Left colon (tissue), 2 donors: ENCODE measurements at places on chromosomes 6 and 20.

GRCh38 chr6:8736156-8736895 is 301.0 kb upstream of the SLC35B3 start:
- DNase-seq: no peak

GRCh38 chr6:57069920-57070331 is 20.1 kb upstream of the ZNF451 start:
- DNase-seq: no peak

DNA sequence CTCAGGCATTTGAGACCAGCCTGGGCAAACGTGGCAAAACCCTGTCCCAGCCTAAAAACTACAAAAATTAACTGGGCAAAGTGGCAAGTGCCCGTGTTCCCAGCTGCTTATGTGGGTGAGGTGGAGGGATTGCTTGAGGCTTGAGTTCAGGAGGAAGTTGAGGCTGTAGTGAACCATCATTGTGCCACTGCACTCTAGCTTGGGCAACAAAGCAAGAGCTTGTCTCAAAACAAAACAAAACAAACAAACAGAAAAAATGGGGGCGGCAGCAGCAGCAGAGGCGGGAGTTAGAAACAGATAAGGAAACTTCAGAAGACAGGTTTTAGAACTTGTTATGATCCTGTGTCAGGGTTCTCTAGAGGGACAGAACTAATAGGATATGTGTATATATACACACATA is 49.0 kb downstream of the SCAF8 start:
- DNase-seq: no peak

DNA sequence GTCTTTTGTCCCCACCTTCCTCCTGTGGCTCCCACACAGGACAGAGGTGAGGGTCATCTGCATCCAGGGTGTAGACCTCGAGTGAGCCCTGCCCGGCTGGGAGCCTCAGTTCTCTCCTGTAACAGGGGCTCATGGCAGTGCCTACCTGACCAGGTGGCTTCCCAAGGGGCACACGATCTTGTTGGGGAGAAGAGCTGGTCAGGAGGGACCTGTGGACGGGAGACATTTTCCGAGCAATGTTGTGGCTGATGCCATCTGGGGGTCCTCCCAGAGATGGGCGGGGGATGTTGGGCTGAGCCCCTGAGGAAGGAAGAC is 51.9 kb downstream of the CEBPB start:
- DNase-seq: no peak

GRCh38 chr6:29710281-29710941 is 12.8 kb upstream of the HLA-F start:
- no peak for DNase-seq

DNA sequence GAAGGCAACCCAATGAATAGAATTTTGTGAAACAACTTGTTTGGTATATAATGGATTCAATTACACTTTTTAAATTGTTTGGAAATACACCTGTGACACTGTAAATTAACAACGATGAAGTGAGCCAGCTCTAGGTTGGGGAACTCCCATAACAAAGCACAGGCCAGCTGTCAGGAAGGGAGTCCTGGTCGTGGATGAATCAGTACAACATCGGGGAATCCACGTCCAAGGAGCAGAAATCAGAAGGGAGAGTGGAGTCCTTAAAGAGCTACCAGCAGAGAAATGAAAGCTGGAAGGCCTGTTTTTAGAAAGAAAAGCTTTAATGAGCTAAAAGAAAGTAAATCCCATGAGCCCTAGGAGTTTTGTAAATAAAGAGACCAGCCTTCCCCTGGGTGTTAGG is 223.1 kb upstream of the SLC35B3 start:
- no peak for DNase-seq

DNA sequence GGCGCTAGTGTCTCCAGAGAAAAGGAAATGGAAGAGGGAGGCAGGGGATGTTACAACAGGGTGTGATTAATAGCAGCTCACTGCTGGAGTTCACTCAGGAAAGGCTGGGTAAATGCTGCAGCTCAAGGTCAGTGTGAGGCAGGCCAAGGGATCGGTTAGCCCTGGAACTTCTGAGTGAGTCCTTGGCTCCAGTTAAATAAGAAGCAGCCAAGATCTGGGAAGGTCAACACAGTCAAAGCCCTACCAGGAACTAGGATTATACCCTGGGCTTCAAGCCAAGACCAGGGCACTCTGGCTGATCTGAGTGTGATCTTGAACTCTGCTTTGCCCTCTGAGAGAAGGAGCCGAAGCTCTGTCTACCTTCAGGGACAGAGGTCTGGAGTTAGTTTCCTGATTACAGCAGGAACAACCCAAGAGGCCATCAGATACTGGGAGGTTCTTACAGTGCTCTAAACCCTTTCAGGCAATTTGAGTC is 44.3 kb downstream of the TPD52L1 start:
- peak; percentile 64 for DNase-seq

- no peak for DNase-seq
These were observed 24.5 kb downstream of the ADAT2 start for GRCh38 chr6:143426026-143426425.

DNA sequence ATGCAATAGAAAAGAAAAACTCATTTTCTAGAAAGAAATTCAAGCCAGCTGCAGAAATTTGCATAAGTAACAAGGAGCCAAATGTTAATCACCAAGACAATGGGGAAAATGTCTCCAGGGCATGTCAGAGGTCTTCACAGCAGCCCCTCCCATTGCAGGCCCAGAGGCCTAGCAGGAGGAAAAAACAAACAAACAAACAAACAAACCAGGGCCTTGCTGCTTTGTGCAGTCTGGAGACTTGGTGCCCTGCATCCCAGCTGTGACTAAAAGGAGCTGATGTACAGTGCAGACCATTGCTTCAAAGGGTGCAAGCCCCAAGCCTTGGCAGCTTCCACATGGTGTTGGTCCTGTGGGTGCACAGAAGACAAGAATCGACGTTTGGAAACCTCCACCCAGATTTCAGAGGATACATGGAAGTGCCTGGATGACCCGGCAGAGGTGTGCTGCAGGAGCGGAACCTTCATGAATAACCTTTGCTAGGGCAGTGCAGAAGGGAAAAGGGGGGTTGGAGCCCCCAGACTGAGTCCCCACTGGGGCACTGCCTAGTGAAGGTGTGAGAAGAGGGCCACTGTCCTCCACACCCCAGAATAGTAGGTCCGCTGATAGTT is 110.9 kb upstream of the AKAP12 start:
- no peak for DNase-seq

DNA sequence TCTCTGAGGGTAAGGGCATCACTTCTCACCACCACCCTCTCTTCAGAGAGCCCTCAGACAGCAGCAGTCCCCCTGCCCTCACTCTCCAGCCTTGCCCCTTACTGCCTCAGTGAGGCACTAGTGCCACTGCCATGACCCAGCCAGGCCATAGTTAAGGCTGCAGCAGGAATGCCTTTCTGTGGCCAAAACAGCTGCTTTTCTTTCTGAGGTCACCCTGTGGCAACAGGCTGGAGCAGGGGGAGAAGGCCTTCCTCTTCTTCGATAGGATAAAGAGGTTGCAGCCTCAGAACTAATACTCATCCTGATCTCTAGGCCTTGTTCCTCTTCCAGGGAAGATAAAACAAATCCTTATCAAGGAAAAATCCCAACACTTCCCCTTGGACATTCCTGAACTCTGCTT is 56.8 kb upstream of the ECI2 start:
- DNase-seq: no peak

GRCh38 chr20:19780261-19780660 is 22.2 kb downstream of the RIN2 start:
- no peak for DNase-seq

DNA sequence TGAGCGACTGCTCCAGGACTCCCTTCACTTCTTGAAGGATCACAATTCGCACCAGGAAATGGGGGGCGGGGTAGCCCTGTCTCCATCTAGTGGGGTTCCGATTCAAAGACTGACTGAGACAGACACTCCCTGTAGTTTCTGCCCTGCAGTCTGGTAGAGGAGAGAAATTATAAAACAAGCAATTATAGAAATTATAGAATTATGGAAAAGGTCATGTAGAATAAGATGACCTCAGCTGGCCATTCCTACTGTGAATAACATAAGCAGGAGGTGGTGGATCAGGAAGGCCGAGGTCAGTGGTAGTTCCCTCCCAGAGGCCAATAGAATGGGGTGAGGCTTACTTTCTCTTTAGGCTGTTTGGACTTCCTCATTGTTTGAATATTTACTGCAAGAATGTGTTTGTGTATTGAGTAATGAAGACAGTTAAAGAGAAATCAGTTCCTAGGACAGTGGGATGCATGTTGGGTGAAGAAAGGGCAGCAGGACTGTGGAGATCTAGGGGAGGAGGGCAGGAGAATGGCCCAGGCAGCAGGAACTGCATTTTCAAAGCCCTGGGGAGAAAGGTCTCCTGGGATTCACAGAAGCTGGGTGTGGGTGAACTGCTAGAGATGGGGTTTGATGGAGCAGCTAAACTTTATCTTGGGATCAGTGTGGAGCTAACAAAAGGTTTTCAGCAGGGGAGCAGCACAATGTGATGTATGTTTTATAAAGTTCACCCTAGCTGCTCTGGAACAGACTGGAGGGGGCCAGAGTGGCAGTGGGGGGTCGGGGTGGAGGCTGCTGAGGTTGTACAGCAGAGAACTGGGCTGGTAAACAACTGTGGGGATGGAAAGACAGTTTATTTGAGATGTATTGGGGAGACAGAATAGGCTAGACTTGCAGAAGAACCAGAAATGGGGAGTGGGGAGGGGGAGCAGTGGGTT is 2.1 kb downstream of the ZNF341 start:
- DNase-seq: peak; percentile 68

DNA sequence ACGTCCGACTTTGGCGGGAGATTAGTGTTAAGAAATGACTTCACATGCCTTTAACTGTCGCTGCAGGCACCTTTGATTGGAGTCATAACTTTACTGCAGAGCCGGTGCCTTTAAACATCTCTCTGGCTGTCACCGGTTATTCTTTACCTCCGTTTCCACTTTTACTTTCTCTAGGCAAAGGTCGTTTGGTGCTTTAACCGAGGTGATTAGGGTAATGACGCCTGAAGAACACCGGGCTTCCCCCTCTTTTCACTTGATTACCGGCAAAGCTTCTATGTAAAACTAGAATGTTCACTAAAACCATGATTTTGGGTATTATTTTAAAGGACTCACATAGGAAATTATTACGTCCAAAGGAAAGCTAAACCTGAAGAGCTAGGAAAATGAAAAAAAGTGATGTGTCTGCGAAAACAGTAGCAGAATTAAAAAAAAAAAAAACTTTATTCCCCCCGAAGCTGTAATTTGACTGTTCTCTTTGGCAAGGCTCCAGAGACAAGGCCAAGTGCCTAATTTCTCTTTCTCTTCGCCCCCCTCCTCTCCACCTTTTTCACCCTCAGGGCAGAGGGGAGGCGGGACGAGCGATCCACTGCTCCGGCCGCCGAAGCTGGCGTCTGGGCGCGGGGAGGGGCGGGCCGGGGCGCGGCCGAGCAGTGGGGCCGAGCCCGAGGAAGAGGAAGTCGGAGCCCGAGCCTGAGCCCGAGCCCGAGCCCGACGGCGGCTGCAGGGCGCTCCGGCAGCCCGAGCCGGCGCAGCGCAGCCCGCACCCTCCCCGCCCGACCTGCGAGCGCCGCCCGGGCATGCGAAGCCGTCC is at the start of gene PLEKHG1:
Gene PLEKHG1, plus strand, starts transcription at position 687 of the 811 bp plus-strand sequence. CDS start 133,797 bp downstream, outside the sequence.
- peak; percentile 80 for DNase-seq

DNA sequence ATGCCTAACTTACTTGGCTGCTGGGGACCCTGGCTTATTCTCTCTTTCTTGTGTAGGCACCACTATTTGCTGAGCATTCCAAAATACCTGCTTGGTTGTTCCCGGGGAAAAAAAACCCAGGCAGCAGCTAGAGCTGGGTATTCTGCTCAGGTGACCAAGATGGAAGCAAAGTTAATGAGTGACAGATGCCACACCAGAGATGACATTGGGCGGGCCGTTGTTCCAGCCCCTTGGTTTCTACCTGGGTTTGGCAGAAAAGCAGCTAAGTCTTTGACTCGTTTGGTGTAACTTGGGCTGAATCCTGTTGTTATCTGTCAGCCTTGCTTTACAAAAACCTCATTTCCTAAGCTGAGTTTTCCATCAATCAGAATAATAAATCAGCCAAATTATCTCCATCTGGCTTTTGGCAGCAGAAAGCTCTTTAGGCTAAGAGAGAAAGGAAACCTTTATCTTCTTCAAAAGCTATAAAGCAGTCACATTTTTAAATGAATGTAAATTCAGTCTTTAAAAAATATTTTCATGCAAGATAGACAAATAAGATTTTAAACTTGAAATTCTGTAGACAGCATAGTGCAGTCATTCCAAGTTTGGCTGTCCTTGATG is 202.0 kb upstream of the GMDS start:
- DNase-seq: peak; percentile 51

DNA sequence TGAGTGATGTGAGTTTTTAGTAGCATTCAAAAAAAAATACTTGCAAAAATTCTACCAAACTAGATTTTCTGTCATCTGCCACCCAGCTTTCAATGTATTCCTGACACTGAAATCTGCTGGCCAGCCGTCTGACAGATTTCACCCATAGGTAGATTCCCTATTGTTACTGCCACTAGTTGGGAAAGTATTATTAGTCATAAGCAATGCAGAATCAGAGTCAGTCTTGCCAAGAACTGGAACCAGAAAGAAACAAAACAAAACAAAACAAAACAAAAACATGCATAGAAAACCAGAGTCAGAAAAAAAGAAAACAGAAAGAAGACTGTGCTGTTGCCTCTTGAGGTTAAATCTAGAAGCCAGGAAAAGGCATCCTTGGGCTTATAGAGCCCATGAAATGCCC is 293.1 kb upstream of the KCNQ5 start:
- no peak for DNase-seq

- DNase-seq: no peak
These were observed 442.4 kb downstream of the CD83 start for GRCh38 chr6:14559746-14560536.

- no peak for DNase-seq
These were observed 223.8 kb upstream of the ECI2 start for GRCh38 chr6:4359108-4359730.

DNA sequence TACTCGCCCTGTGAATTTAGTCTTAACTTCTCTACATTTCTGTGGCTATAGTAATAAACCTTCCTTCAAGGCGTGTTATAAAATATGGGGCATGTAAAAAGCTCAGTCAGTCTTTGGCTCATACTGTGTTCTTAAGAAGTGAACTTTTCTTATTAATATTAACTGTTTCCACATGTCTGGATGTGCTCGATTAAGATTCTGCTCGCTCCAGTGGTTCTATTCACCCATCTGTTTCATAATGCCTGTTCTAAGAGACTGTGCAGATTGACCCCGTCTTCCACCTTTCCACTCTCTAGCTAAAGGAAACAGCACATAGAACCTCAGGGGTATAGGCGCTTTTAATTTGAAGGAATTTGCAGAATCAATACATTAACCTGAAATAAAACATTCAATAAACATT is 99.9 kb downstream of the L3MBTL3 start:
- no peak for DNase-seq

- DNase-seq: no peak
These were observed 29.5 kb upstream of the PKIB start for GRCh38 chr6:122580737-122581136.

DNA sequence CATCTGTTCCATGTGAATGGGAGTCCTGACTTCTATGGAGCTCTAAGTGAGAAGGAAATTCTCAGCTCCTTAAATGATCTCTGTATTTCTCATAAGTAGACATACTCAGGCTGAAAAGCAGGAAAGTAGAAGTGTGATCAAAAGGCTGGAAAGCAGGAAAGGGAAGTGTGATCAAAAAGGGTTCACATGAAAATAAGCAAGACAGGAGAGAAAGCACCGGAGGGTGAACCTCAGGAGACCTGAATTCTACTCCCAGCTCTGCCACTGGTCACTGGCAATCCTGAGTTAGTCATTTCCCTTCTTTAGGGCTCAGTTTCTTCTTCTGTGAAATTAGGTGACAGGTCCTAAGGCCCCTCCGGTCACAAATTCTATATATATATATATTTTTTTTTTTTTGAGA is 55.5 kb upstream of the TRERF1 start:
- no peak for DNase-seq

- DNase-seq: no peak
These were observed 4.9 kb downstream of the MTCH1 start for GRCh38 chr6:36980876-36981619.

- DNase-seq: no peak
These were observed 57.3 kb upstream of the TRAF3IP2 start for GRCh38 chr6:111662794-111663593.
